ENCODE measurements at places on chromosomes 6 and 20. TPM values are rescaled to one million over a fixed set of nuclear protein-coding genes. Genes with fewer than 3 reads are reported as not detected.

The MDFI gene
- 30.8 TPM for total RNA-seq

The GRIK2 gene
- total RNA-seq: 2.3 TPM

The MUCL3 gene
- not detected for total RNA-seq

The CGA gene
- total RNA-seq: not detected

The LY6G6F gene
- total RNA-seq: not detected

The HLA-DRA gene
- total RNA-seq: not detected

The THBD gene
- 10.4 TPM for total RNA-seq

The BNIP5 gene
- not detected for total RNA-seq

Measured in pericardium fibroblast (primary cell).